ENCODE measurements at places on chromosomes 3 and 15. TPM values are rescaled to one million over a fixed set of nuclear protein-coding genes. Genes with fewer than 3 reads are reported as not detected.

Gene NR1I2
- total RNA-seq = under 0.01 TPM

Gene TIMP4
- 0.97 TPM for total RNA-seq

Gene TCTA
- total RNA-seq = 20.8 TPM

Gene CPEB1
- 0.06 TPM for total RNA-seq

Gene KCNMB3
- total RNA-seq = 2.1 TPM
